ENCODE measurements at places on chromosomes 4 and X.

GRCh38 chrX:28022371-28022770 is 41.1 kb upstream of the DCAF8L1 start:
- no peak for DNase-seq

DNA sequence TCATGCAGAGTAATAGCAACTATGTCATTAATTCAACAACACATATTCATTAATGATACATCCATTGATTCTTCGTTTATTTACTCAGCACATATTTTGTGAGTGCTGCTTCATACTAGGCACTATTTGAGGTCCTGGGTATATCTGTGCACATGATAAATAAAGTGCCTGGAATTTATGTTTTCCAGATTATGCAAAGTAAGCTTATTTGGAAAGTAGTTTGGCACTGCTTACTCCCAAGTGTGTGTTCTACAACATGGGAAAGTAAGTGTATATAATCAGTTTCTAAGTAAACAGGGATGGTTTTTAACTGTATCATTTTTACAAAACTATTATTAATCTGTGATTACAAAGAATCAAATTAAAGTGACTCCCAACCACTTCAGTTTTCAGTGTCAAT is 16.8 kb upstream of the EPGN start:
- DNase-seq: no peak

- no peak for DNase-seq
These were observed 95.4 kb upstream of the GPR50 start for GRCh38 chrX:151081016-151081415.

DNA sequence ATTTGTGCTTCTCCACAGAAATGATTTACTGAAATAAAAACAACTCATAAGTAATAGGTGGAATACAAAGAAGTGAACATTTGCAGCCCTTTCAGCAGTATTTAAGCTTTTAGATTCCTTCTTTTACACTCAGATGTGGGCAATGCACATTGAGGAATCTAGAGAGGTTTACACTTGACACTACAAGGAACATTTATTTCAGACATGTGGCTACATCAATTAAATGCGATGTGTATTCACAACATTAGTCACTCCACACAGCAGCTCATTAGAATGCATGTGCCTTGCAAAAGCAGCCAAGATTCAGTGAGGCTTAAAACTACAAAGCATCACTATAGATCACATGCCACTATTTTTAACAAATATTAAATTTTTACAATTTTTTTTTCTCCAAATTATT is 480.7 kb downstream of the INPP4B start:
- DNase-seq: peak; percentile 17

DNA sequence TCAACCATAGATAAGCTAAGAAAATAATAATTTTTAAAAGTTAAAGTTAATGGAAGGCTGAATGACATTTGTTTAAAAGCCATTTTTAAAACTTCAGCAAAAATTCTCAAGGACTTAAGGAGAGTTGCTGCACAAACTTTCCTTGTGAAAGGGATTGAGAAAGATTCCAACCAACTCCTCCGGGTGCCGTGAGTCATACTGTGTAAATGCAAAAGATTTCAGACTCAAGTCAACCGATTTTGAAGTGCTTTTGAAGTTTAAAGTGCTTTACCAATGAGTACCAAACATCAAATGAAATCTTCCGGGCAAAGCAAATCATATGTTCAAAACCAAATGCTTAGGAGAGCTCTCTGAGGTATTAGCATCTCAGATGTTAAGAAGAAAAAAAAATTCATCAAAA is 31.4 kb downstream of the VCX2 start:
- no peak for DNase-seq

- DNase-seq: no peak
These were observed 69.1 kb downstream of the FAM53A start for GRCh38 chr4:1614854-1615595.

GRCh38 chr4:56186808-56187523 is 200.3 kb downstream of the AASDH start:
- DNase-seq: no peak

DNA sequence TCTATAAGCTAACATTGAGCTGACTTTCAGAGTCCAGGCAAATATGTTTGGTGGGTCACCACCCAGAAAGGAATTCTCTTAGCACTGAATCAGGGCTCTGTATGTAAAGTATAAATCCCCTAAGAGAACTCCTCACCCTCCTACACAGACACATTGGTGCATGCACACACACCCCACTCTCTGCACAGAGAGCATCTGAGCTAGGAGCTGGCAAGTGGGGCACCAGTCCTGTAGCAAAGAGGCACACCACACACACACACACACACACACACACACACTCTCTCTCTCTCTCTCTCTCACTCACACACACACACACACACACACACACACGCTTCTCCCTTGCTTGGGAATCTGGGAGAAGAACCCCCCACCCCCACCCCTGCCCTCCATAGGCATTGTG is 3.2 kb downstream of the SLITRK2 start:
- DNase-seq: no peak

GRCh38 chr4:111905511-111905910 is 239.7 kb upstream of the FAM241A start:
- DNase-seq: no peak

DNA sequence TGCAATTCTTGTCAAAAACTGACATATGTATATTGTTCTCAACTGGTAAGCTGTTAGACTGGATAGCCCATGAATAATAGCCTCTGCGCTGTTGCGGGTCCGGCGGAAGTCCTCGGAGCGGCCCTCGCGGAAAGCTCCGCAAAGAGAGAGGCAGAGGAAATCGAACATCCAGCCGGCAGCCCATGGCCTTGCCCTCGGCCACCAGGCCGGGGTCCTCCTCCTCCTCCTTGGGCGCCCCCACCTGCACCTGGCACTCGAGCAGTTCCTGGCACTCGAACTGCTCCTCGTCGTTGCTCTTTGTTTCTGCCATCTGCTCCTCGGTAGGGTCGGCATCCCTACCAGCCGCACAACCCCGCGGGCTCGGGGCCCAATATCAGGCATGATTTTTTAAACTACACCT is 1176.3 kb downstream of the PCDH18 start:
- DNase-seq: no peak

DNA sequence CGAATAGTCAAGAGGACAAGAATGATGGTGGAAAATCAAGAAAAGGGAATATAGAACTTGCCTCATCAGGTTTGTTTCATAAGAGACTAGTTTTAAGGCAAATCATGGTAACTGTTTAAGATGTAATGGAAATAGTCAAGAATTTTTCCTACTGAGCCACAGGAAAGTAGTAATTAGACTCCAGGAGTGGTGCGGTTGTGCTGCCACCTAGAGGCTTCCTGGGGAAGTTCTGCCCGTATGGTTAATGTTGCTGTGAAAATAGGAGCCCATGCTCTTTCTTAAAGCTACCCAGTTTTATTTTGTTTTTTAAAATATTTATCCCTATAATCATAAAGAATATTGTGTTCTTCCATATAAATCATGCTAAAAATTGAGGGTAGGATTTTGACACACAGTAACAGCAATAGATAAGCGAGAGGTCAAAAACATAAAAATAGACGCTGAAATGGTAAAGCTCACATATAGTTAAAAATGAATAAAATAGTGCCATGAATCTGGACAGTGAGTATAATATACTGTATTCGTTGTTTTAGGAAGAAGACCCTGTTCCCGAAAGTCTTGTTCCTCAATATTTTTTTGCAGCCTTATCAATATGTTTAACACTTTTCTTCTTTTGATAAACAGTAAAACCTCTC is 87.0 kb downstream of the PHOX2B start:
- peak; percentile 75 for DNase-seq

GRCh38 chr4:101870874-101871273 is 80.3 kb downstream of the BANK1 start:
- no peak for DNase-seq

GRCh38 chrX:45872480-45872879 is 671.8 kb upstream of the DIPK2B start:
- no peak for DNase-seq

DNA sequence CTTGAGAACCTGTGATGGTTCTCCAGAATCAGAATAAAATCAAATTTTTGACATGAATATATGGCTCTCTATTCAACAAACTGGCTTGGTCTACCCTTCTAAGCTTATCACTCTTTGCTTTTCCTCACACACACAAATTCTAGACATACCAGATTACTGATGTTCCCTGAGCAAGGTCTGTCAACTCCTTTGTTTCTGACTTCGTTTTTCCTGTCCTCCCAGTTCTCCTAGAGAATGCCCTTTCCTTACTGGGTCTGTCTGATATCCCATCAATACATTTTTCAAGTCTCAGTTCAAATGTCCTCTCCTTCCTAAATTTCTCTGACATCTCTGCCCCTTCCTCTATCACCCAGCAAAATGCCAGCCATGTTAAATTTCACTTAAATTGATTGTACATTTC is 202.1 kb upstream of the IGFBP7 start:
- DNase-seq: no peak

- DNase-seq: no peak
These were observed 687.4 kb upstream of the HS3ST1 start for GRCh38 chr4:12116009-12116552.

DNA sequence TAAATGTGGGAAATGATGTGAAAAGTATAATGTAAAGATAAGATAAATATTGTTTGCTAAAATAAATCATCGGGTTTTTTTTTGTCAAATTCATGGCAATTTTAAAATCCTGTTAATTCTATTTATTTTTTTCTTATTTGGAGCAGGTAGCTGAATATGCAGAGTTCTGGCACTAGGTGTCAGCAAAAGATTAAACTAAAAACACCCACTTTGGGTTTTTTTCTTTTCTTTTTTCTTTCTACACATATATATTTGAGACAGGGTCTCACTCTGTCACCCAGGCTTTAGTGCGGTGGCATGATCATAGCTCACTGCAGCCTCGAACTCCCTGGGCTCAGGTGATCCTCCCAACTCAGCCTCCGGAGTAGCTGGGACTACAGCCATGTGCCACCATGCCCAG is 6.9 kb upstream of the RAP2C start:
- DNase-seq: no peak

DNA sequence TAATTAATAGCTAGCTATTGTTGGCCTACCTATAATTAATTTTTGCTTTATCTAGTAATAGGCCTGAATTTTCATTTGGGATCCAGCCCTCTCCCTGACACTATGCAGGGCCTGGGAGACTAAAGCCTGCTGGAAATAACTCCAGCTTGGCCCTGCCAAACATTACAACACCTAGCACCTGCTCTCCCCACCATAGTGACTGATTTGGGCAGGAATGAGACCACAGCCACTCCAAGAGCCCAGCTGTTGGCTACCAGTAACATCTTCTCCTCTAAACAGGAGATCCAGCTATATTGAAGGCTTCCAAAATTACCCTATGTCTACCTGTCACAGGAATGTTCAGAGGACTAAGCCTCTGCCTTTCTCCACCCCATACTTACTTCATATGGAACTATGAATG is 225.1 kb downstream of the IDS start:
- no peak for DNase-seq

DNA sequence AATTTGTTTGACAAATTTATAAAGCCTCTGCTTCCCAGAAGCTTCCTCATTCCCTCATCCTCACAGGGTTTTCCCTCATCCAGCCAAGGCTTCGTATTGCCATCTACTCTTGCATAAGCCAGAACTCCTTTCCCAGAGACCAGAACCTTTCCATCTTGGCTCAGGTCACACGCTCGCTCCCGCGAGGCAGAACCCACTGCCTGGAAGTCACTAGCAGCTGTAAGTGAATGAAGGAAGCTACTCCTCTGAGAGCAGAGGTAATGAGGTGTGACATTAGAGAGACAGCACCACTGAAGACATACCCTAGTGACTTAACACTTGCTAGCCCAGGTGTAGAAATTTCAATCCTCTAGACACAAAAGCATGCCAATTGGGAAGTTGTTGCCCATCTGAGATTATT is 52.5 kb downstream of the LHFPL1 start:
- no peak for DNase-seq

GRCh38 chr4:113327494-113327893 is 278.0 kb downstream of the ANK2 start:
- no peak for DNase-seq

- DNase-seq: no peak
These were observed 83.6 kb upstream of the GUCY1A1 start for GRCh38 chr4:155582971-155583437.

DNA sequence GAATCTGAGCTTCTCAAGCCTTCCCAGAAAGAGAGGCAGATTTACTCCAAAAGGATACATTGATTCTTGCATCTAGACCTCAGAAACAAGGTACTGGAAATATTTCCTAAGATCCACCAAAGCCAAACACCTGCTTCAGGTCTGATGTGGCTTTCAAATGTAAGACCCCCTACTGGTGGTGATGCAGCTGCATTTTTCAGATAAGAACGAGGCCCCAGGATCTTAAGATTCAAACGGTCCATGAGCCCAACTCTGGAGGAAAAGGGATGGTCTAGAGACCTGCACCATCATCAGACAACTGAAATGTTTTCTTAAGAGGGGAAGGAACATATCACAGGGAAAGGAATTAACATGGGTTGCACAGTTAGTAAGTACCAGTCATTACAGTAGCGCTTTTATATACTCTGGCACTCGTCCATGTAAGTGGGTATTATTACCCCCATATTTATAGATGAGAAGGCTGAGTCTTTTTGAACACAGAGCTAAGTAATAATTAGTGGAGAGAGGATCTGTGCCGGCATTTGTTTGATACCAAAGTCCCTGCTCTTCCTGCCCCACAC is 73.7 kb downstream of the LEF1 start:
- no peak for DNase-seq

DNA sequence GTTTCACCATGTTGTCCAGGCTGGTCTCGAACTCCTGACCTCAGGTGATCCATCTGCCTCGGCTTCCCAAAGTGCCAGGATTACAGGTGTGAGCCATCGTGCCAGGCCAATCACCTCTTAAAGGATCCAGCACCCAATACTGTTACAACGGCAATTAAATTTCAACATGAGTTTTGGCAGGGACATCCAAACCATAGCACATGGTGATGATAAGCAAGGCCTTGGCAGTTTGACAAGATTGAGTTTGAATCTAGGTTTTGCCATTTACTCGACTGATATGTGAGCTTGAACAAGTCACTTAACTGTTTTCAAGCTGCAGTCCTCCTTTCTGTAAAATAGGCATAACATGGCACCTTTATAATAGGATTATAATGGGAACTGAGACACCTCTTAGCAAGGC is 84.1 kb downstream of the GPR82 start:
- no peak for DNase-seq
